Dermis microvascular lymphatic vessel endothelial cell (primary cell): ENCODE measurements at places on chromosomes 3 and 15.

- DNase-seq: no peak
These were observed 23.6 kb downstream of the PTPN23 start for GRCh38 chr3:47404431-47404876.

- no peak for DNase-seq
These were observed 11.9 kb upstream of the CLASP2 start for GRCh38 chr3:33729993-33730392.

DNA sequence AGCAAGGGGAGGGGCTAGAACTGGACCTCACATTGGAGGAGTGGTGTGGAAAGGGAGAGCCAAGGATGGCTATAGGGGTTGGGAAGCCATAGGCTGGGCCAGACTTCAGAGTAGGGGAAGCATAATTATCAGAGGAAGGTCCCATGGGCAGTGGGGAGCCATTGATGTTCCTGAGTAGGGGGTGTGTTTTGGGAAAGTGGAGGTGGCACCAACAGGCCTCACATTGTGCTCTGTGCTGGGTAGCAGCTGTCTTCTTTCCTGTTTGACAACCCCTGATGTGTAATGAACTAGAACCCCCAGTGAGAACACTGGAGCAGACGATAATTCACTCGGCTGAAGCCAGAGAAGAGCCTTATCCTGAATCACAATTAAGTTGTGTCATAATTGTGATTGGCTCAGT is 41.2 kb downstream of the SLC6A11 start:
- no peak for DNase-seq

DNA sequence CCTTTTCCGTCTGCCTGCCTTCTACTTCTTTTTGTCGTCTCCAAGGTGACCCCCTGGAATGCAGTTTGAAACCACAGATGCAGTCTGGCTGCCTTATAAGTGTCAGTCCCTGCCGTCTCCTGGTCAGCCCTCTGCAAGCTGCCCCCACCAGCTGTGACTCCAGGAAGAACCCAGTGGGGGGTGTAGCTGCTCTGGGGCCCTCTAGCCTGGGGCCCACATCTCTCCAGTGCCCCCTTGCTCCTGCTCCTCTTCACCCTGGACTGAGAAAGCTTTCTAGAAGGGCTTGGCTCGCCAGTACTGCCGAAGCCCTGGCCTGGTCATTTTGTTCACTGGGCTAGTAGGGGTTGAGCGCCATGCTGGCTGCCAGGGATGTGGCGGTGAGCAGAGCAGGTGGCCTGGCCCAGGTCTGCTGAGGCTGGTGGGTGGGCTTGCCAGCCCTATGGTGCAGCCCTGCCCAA is 21.3 kb downstream of the SYNM start:
- DNase-seq: no peak

GRCh38 chr3:195134431-195134830 is 136.5 kb downstream of the XXYLT1 start:
- DNase-seq: no peak

DNA sequence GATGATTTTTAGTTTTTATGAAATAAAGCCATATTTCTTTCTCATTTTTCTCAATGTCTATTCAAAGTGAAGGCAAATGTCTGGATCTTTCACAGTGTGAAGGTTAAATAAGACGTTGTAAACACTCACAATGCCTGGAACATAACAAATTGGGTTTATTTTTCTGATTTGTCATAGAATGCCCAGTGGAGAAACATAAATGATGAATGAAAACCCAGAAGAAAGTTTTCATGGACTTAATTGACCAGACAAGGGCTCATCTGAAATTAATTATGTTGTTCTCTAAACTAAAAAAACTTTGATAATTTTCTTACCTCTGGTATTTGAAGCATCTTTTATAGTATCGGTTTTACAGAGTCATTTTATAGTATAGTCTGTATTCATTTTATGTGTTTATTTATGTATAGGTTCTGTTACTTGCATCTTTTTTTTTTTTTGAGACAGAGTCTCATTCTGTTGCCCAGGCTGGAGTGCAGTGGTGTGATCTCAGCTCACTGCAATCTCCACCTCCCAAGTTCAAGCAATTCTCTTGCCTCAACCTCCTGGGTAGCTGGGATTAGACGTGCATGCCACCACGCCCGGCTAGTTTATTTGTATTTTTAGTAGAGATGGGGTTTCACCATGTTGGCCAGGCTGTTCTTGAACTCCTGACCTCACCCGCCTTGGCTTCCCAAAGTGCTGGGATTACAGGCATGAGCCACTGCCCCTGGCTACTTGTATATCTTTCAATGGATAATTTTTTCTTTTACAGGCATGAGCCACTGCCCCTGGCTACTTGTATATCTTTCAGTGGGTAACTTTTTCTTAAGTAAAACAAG is 15.1 kb upstream of the BNIP2 start:
- no peak for DNase-seq

DNA sequence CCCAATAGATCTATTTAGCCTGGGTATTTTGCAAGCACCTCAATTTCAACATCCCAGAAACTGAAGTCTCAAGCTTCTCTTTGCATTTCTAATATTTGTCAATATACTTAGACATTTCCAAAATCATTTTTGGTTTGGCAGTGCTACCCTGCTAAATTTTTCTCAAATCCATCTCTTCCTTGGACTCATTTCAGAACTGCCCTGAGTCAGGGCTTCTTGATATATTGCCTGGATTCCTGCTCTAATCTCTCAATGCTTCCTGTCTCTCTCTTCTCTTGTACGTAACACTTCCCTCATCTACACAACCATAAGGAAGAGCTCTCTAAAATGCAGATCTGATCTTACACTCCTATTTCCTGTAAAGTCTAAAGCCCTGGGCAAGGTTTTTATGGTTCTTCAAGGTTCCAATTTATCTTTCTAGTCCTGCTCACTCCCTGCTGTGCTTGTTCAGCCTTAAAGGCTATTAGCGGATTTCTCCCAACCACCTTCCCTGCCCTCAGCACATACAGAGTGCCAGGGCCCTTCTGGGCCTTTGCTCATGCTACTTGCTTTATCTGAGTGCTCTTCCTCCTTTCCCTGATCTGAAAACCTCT is 53.0 kb upstream of the MME start:
- no peak for DNase-seq
